GM19239 (cell line): ENCODE measurements at places on chromosomes 6 and 20.

DNA sequence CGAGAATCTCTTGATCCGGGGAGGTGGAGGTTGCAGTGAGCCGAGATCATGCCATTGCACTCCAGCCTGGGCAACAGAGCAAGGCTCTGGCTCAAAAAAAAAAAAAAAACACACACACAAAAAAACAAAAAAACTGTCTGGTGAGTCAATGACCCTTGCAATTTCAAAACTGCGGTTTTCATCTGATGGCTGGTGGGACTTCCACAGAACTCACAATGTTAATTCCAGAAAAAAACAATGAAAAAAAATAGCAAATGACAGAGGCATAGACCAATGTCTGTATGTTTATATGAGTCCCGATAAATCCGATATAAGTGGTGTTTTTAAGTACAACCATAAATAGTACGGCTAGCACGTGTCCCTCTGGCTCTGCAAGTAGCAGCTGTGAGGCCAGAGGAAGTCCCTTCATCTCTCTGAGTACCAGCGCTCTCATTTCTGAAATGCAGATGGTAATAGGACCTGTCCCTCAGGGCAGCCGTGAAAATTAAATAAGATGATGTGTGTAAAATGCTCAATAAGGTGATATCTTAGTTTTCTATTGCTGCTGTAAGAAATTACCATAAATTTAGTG lies 21.9 kb upstream of the PTPN1 start:
- no peak for DNase-seq

DNA sequence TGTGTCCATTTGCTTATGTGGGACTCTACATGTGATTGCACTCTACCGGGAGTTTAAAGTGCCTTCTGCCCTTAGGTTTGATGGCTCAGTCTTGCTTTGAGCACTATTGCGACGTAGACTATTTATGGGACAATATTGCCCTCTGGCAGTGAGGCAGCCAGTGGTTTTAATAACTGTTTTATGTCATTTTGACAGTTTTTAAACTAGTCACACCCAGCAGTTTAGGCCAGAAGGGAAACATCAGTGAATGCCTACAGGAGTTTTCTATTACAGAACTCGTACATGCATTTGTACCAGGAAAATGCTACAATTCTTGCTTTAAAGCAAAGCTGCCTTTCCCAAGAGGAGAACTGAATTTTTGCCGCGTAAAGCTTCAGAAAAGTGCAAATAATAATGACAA lies 813.7 kb downstream of the KIF16B start:
- no peak for DNase-seq

GRCh38 chr6:128397996-128398395 lies 122.4 kb downstream of the PTPRK start:
- no peak for DNase-seq

DNA sequence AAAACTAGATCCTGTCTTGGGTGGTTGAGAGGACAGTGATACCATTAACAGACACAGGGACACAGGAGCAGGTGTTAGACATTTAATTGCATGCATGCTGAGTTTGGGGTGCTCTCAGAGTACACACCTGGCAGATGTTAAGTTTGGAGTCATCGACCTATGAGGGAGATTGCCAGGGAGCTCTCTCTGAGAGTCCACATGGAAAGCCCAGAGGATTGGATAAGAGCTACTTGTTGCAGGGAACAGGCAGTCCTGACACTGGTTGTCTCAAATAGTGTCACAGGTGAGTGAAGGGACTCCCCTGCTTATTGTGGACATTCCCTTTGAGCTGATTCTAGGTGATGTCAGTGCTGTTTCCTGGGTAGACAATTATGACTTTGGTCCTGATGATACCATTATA lies 3.1 kb downstream of the ATRN start:
- no peak for DNase-seq
